ENCODE measurements at places on chromosomes 6 and 20.
A peak's percentile ranks its signal among the peaks of the same experiment; 100 is the strongest.

GRCh38 chr6:6482256-6482655, 106.3 kb upstream of the LY86 start:
- no peak for DNase-seq

GRCh38 chr20:9021699-9022098, 47.2 kb upstream of the PLCB4 start:
- DNase-seq, result no peak

GRCh38 chr6:29720863-29721262, 2.4 kb upstream of the HLA-F start:
- peak; percentile 41 for DNase-seq

GRCh38 chr6:4345543-4345942, 210.2 kb upstream of the ECI2 start:
- no peak for DNase-seq

GRCh38 chr6:2369606-2370005, 124.2 kb upstream of the GMDS start:
- no peak for DNase-seq

- no peak for DNase-seq
Observed at GRCh38 chr6:40355532-40355931, 231.6 kb downstream of the LRFN2 start.

DNA sequence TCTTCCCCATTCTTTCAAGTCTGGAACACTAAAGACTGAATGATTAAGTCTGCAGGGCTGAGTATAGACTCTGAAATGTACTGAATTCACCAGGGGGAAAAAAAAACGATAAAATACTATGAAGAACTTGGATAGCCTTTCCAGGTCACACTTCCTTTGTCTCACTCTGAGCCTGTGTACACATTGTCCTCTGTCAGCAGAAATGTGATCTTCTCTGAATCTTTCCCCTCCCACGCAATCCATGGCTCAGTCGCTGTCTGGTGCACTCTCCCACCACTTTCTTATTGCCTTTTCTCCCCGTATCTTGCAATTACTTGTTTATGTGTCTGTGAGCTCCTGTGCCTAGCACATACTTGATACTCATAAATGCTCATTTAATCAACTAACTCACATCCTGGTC, 212.6 kb upstream of the RSPO3 start:
- no peak for DNase-seq

GRCh38 chr6:146775220-146775619, 176.4 kb downstream of the ADGB start:
- no peak for DNase-seq

DNA sequence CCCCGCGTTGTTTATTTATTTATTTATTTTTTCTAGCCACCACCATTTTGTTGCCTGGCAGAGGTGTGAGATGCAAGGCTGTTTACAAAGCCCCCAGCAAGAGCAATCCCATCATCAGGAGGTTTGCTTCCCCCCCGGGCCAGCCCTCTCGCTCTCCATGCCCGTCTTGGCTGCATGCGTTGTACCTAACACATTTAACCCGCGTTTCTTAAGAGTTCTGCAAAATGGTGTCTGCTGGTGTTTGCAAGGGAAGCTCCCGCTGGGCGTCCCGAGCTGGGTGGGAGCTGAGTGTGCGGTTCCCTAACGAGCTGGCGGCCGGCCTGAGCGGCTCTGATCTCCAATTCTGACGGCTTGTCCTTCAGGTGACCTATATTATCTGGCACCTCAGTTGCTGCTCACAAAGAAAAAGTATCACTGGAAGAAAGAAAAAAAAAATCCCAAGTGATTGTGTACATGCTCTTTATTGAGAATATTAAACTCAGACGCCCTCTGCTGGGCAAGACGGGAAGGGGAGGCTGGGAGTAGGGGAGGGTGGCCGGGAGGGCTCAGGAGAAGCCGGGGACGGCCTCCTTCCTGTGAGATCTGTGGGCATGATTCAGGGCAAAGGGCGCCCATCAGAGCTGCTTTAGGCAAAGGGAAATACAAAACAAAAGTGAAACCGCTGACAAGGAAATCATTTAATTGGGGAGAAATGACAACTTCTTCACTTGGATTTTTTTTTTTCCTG, 154.8 kb downstream of the BCAS1 start:
- DNase-seq, result peak; percentile 94

- peak; percentile 71 for DNase-seq
Observed at GRCh38 chr6:166257911-166258318, 50.3 kb downstream of the PRR18 start.

DNA sequence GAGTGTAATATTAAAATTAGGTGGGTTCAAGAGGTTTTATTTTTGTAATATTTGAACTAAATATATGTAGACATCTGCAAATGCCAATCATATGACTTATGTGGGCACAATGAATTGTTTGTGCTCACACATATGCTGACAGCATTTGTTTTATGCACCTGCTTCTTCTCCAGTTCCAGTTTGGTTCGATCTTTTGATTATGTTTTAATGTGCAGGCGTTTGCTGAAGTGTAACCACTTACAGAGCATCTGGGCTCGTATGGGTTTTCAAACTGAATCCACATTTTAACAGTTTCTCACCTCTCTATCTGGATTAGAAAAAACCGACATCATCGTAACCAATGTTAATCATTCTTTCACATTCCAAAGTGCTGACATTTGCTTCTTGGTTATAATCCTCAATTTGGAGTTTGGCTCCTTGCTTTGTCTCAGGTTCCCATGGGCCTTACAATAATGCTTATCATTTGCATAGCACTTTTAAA, 129.1 kb upstream of the SPACA1 start:
- no peak for DNase-seq

GRCh38 chr6:108847738-108848115, 495 bp upstream of the ARMC2 start:
- no peak for DNase-seq

GRCh38 chr6:129679275-129679674, 30.7 kb downstream of the ARHGAP18 start:
- DNase-seq, result no peak

- peak; percentile 37 for DNase-seq
Observed at GRCh38 chr20:19945732-19946670, 71.2 kb upstream of the NAA20 start.

DNA sequence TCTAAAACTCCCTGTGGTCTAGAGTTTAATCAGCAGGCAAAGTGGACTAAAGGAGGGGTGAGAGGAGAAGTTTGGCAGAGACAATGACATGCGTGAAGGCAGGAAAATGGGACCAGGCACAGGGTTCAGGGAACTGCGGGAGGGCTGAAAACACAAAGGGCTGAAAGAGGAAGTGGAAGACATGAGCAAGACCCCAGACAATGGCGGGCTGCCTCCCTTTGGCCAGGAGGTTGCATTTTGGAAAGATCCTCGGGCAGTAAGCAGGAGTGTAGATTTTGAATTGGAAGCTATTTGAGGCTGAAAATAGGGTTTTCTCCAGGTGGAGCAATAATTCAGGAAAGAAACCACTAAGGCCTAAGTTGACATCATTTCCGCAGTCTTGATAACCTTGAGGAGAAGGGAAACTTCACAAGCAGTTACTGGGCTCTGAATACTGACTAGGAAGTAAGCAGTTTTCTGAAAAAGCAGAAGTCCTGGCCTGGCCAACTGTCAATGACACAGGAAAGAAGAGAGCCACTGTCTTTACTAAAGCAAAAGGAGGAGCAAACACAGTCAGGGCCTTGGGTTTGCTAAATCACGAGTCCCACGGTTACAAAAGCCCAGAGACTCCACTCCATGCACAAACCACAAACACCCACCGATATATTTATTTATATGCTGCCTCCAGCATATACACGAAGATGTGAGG, 3.4 kb downstream of the LY86 start:
- DNase-seq, result peak; percentile 81

DNA sequence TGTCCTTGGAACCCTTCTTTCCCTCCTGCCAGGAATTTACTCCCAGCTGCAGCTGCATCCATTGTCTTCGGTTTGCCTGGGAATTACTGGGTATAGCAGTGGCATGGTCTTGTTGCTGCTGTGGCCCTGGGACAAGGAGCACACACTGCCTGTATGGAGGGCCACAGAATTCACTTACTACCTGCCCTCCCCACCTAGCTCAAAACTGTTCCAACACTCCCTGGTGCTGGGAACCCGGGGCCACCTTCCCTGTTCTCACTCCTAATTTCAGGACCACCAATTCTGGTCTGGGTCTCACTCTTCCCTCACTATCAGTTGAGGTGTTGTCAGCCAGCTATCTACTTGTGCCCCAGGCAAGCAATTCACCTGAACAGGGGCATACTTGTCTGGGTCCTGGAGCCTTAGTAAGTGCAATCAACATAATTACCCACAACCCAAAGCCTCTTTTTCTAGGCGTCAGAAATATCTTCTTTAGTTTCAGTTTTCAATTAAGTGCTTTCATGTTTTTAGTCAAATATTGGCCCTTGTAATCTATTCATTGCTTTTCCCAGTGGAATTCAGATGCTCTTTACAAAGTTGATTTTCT, 47.2 kb downstream of the METTL24 start:
- DNase-seq, result peak; percentile 14

GRCh38 chr6:21800948-21801438, 207.4 kb downstream of the SOX4 start:
- DNase-seq, result no peak

DNA sequence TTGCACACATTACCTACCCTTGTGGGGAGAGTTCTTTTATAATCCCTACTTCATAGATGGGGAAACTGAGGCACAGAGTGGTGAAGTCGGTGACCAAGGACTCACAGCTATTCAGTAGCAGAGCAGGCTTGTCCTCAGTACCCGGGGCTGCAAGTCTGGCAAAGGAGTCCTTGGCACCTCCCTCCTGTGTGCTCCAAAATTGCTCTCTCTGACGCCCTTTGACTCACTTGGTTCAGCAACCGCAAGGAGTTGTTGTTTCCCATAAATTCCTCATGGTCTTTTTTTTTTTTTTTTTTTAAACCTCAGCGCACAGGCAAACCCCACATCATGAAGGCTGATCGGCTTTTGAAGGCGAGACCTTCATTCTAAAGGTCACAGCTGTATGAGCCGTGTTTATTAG, 143.2 kb downstream of the CEBPB start:
- no peak for DNase-seq

- no peak for DNase-seq
Observed at GRCh38 chr6:116528780-116529179, 16.7 kb downstream of the TRAPPC3L start.

DNA sequence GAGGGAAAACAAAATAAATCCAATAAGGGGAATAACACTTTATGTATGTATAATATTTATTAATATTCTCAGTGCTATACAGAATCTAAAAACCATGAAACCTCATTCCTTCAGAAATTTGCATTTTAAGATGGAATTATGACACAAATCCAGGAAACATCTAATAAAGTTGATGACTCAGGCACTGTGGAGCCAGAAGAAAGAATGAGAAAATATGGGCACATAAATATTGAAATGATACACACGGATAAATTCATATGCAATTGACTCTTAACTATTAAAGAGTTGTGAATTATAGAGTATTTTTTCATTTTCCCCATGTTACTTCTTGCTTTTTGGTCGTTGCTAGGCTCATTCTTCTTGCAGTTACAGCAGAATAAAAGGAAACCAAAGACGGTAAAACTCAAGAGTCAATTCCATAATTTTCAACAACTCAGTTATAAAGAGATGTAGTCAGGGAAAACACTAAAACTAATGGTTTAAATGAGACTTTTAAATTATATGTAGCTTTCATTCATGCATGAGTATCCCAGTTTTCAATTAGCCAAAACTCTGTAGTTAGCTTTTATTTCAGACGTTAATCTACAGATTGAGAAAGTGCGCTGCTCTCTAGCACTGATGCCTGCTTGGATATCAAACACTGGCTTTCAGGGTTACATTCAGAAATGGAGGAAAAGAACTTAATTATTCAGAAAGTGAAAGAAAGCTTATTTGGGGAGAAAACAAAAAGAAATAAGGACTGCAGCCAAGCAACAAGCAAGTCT, 95.4 kb downstream of the ADGRB3 start:
- no peak for DNase-seq

DNA sequence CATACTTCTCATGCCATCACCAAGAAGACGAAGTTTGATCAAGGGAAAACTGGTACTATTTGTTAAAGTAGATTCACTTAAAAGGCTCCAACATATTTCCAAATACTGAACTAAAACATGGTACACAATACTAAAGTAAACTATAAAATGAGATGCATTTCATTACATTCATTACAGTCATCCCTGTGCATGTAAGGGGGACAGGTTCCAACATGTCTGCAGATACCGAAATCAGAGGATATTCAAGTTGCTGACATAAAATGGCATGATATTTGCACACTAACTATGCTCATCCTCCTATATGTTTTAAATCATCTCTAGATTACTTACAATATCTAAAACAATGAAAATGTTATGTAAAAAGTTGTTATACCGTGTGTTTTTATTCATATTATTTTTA, 893.9 kb upstream of the MANEA start:
- no peak for DNase-seq

GRCh38 chr6:5084781-5085647, at the start of gene PPP1R3G:
Gene PPP1R3G (plus strand): TSS chr6:5085341. CDS start chr6:5085486, 145 bp downstream.
- peak; percentile 60 for DNase-seq

Measured in GM12865 (cell line).